Activated naive CD8-positive, alpha-beta T cell treated with anti-CD3 and anti-CD28 coated beads, Interleukin-2, amount 10 ng/mL, durations not matched to agents 7 days and 5 days (primary cell): ENCODE measurements at places on chromosomes 12 and 14. TPM values are rescaled to one million over a fixed set of nuclear protein-coding genes. Genes with fewer than 3 reads are reported as not detected.

Gene CATSPERB
- 1.9 TPM for total RNA-seq

DNA sequence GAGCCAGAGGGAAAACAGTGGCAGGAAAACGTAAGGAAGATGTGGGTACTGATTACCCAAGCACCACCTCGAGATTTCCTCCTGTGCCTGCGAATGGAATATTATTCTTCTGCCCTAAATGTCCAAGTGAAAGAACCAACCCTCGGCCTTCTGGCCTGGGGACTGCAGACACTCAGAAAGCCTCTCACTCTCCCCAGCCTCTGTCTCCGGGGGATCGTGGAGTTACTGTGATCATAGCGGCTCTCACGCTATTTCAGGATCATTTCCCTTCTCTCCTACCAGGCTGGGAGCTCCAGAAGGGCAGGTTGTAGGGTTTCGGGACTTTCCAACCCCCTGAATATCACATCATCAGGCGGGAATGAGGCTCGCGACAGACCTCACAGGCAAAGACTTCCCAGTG is 68.9 kb downstream of the KDM2B start:
- no peak for DNase-seq
- H3K4me1 ChIP-seq: peaks cover 5% of the 10 kb centered on the region
- no peak overlapping the region for H3K4me3 ChIP-seq
- no peak overlapping the region for H3K27ac ChIP-seq
- no peaks in the 10 kb centered on the region for H3K27me3 ChIP-seq
- peaks cover 12% of the 10 kb centered on the region for H3K36me3 ChIP-seq

Gene B4GALNT1
- 0.65 TPM for total RNA-seq

GRCh38 chr14:31950764-31951637 is 126.1 kb upstream of the ARHGAP5 start:
- no peaks in the 10 kb centered on the region for H3K27me3 ChIP-seq
- no peak overlapping the region for H3K27ac ChIP-seq
- DNase-seq: no peak
- no peak overlapping the region for H3K4me3 ChIP-seq

Gene FLVCR2
- 0.74 TPM for total RNA-seq

DNA sequence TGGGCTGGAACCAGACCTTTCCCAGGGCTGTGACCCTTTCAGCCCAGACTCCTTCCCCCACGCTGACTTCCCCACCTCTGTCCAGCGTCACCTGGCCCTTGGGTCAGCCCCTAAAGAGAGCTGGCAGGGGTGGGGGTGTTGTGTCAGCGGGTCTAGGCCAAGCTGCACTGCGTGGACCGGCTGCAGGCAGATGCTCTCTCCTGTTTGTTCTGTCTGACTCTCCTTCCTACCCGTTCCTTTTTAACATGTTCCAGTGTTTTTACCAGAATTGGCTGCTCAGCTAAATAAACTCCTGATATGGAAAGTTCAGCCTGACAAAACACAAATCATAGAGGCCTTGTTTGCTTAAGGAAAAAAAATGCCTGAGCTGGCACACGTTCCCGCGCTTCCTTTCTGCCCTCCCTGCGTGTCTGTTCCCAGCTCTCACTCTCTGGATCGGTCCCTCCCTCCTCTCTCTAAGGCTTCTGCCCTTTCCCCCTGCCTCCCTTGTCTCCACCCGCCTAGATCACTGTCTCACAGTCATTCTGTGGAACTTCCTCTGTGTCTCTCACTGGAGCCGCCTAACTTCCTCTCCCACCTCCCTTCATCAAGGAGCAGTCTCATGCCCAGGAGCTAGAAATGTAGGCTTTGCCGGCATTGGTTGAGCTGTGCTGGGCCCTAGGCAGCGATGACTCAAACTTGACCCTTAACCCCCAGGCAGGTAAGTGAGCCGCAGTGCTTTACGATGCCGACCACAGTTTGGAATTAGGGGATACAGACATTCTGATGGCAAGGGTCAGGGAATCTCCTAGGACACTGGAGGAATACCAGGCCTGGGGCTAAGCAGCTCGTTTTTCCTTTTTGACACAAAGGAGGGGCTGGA is 15.5 kb upstream of the MLXIP start:
- peaks cover 2% of the 10 kb centered on the region for H3K36me3 ChIP-seq
- no peak overlapping the region for H3K4me3 ChIP-seq
- H3K27me3 ChIP-seq: no peaks in the 10 kb centered on the region
- DNase-seq: no peak
- H3K27ac ChIP-seq: peak overlapping the region; percentile 12
- H3K4me1 ChIP-seq: peaks cover 19% of the 10 kb centered on the region

Gene FAM181A
- not detected for total RNA-seq

Gene DNAI7
- total RNA-seq: not detected

Gene CYP46A1
- total RNA-seq: 0.33 TPM

Gene TOMM20L
- total RNA-seq: not detected

DNA sequence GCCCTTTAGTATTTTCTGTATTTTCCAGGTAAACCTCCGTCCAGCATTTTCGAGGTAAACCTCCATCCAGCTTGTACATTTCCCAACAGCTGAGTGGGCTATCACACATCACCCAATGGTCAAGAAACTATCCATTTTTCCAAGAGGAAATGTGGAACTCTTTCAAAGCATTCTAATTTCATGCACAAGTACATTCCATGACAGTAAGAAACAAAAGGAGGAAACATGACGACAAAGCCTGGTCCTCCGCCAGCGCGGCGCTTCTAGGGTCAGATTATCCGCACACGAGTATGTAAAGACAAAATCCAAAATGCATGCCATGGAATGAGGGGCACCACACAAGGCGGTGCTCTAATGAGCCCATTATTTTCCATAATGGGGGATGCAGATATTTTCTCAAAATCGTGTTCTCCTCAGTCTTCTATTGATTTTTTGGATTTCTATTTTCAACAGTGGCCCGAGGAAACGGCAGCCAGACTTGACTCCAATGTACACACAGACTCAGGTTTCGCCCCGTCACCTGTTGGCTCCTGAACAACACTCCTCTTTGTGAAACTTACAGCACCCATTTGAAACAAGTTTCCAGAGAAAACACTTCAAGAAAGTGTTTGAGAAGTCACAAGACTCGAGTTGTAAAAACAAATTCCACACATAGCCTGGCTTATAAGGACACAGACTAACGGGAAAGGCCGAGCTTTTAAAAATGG is 107.4 kb downstream of the PRICKLE1 start:
- H3K27ac ChIP-seq: no peak overlapping the region
- H3K4me1 ChIP-seq: peaks cover 8% of the 10 kb centered on the region
- peaks cover 78% of the 10 kb centered on the region for H3K27me3 ChIP-seq

Gene SLC6A15
- total RNA-seq: not detected

GRCh38 chr12:129190827-129191226 is 337.5 kb downstream of the GLT1D1 start:
- no peak overlapping the region for H3K27ac ChIP-seq
- DNase-seq: no peak
- H3K4me3 ChIP-seq: no peak overlapping the region
- H3K27me3 ChIP-seq: no peaks in the 10 kb centered on the region
- H3K36me3 ChIP-seq: no peaks in the 10 kb centered on the region

DNA sequence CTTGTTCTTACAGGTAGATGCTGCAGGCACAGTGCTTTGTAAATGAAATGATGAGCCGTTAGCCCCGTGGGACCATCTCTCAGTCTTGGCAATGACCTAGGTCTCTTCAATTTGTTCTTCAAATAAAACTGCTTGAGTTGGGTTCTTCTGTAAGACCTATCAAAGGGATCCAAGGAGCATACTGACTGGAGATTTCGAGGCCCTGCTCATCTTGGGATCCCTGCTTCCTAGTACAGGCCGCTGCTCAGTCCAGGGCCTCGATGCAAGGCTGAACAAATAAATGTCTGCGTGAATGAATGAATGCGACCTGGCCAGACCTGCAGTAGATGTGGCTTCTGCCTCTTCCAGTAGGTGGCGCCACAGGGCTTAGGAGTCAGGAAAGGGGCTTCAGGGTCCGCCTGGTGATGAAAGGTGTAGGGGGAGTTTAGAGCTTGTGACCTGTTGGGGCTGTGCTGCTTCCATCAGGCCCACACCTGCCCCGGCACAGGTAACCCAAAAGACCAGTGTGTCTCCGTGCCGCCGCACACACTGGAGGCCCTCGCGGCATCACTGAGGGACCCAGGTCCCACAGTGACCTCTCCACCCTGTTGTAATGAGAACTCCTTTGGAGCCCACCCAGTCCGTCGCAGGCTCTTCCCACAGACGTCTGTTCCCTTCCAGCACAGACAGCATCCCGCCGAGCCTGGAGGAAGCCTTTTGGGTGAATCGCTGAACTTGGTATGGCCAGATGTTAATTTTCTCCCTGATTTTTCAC is 4.4 kb downstream of the CACNA1C start:
- no peak overlapping the region for H3K27ac ChIP-seq
- no peak overlapping the region for H3K4me3 ChIP-seq
- peak; percentile 62 for DNase-seq
- peaks cover 52% of the 10 kb centered on the region for H3K27me3 ChIP-seq
- no peaks in the 10 kb centered on the region for H3K36me3 ChIP-seq

Gene DHRS4
- total RNA-seq: 20.0 TPM

Gene SLC5A8
- total RNA-seq: not detected

Gene LMO3
- not detected for total RNA-seq

DNA sequence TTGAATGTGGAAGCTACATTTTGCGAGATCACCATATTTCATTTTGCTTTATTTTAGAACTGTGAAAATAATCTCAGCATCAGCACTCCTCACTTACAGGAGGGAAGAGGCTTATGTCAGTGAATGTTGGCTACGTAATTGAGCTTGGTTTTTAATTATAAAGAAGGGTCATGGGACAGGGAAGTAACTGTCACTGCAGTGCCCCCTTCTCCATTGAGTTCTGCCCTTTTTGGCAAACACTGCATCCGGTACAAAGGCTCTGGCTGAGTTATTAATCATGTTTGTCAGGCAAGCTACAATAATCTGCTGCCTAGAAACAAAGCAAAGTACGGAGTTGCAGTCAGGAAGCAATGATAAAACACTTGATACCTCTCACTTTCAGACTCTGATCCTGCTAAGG is 546.7 kb downstream of the SNAPC1 start:
- DNase-seq: no peak
- H3K27ac ChIP-seq: no peak overlapping the region
- H3K4me3 ChIP-seq: no peak overlapping the region

DNA sequence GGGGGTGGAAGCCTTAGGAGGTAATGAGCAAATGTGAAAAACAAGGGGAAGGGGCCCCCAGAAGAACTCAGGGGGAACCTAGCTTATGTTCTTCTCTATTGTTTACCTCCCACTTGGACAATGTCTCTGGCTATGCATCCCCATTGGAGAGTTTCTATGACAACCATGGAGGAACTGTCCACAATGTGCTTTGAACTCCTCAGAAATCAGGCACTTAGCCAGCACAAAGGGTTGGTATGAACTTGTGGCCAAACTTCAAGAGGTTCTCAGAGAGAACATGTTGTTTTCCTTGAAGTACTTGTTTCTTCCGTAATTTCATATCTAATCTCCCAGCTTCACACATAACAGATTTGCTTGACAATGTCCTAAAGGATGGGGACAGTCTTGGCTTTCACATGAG is 202.8 kb upstream of the PELI2 start:
- H3K27me3 ChIP-seq: peaks cover 7% of the 10 kb centered on the region
- H3K27ac ChIP-seq: no peak overlapping the region
- H3K36me3 ChIP-seq: no peaks in the 10 kb centered on the region
- H3K4me3 ChIP-seq: no peak overlapping the region

DNA sequence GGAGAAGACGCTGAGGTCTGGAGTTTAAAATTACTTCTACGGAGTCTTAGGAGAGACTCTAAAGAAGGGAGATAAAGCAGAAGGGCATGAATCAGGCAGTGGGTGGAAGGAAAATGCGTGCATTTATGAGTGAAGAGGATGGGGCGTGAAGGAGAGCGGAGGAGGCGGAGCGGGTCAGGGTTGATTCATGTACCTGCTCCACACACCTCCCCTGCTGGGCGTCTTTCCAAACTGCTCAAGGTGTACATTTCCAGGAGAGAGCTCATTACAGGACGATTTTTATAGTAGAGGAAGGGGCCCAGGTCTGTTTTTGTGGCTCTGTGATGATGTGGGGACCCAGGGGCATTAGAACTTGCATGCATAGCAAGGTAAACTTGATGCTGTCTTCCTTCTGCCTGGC is 65.0 kb upstream of the ASPG start:
- no peaks in the 10 kb centered on the region for H3K36me3 ChIP-seq
- H3K27ac ChIP-seq: no peak overlapping the region
- H3K27me3 ChIP-seq: peaks cover 26% of the 10 kb centered on the region
- no peak for DNase-seq
- H3K4me1 ChIP-seq: no peaks in the 10 kb centered on the region
- no peak overlapping the region for H3K4me3 ChIP-seq

DNA sequence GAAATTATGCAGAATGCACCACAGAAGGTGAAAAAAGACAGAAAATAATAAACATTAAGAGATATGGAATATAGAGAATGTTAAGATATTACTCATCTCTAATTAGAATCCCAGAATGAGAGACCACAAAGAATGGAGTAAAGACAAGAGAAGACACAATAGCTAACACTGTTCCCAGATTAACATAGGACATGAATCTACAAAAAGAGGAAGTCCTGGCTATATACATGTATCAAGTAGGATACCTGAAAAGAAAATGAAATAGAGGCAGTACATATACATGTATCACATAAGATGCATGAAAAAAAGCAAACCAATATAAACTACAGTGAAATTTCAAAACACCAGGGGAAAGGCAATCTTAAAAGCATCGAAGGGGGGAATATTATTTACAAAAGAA is 5.6 kb upstream of the EPS8 start:
- H3K4me3 ChIP-seq: no peak overlapping the region
- no peak for DNase-seq
- H3K27me3 ChIP-seq: peaks cover 30% of the 10 kb centered on the region
- no peaks in the 10 kb centered on the region for H3K36me3 ChIP-seq

Gene ZDHHC22
- not detected for total RNA-seq

Gene ASIC1
- 33.3 TPM for total RNA-seq

Gene CMKLR1
- total RNA-seq: 0.82 TPM

Gene RFLNA
- not detected for total RNA-seq

DNA sequence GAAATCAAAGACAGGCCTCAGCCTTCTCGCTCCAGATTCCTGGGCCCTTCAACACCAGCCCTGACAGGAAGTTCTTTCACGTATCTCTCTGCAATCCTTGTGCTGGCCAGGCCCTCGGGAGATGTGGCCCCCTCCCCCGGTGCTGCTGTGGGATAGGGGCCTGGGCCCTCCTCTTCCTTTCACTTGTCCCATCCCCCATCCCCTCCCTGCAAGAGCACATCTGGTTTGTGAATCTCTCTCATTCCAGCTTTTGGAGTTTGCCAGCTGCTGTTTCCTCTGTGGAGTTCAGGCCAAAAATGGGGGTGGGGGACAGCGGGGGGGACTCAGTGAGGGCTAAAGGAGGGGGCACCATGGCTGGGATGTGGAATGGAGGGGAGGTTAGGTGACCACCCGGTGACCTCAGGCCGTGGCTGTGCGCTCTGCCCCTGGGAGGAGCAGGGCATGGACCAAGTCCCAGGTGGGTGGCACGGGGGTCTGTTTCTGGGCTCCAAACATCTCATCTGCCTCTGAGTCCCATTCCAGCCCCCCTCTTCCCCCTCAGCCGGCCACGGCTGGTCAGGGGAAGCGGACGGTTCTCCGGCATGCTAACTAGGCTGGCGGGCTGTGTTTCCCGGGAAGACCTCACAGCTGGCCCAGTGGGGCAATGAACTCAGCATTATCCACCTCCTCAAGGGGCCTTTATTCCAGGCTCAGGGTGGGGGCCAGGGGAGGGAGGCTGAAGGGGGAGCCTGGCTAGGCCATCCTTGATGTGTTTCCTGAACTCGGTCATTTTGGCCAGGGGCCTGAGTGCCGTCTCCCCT is 7.4 kb downstream of the LRP1 start:
- peaks cover 16% of the 10 kb centered on the region for H3K27me3 ChIP-seq
- no peak for DNase-seq
- H3K4me3 ChIP-seq: no peak overlapping the region
- no peak overlapping the region for H3K27ac ChIP-seq

Gene SYNE3
- 79.1 TPM for total RNA-seq

- no peaks in the 10 kb centered on the region for H3K27me3 ChIP-seq
- DNase-seq: no peak
- peaks cover 5% of the 10 kb centered on the region for H3K4me1 ChIP-seq
- H3K36me3 ChIP-seq: no peaks in the 10 kb centered on the region
Observed at GRCh38 chr12:18160901-18161300, 70.9 kb upstream of the RERGL start.
